ENCODE measurements at places on chromosomes 1 and 21.
A peak's percentile ranks its signal among the peaks of the same experiment; 100 is the strongest.

DNA sequence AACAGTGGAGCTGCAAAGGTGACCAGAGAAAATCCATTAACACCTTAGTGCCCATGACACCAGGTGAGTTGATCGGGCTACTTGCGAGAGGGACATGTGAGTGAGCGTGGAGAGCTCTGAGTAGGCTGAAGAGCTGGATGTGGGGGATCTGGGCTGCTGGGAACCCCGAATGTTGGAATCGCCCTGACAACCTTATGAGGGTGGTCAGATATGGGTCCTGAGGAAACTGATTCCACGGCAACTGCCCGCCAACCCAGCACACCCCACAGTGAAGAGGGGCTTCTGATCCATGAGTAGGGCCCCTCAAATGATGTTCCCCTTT lies 705 bp upstream of the QSOX1 start:
- peak; percentile 67 for DNase-seq
- no peaks in the 10 kb centered on the region for H3K27me3 ChIP-seq
- H3K27ac ChIP-seq = peak overlapping the region; percentile 83

DNA sequence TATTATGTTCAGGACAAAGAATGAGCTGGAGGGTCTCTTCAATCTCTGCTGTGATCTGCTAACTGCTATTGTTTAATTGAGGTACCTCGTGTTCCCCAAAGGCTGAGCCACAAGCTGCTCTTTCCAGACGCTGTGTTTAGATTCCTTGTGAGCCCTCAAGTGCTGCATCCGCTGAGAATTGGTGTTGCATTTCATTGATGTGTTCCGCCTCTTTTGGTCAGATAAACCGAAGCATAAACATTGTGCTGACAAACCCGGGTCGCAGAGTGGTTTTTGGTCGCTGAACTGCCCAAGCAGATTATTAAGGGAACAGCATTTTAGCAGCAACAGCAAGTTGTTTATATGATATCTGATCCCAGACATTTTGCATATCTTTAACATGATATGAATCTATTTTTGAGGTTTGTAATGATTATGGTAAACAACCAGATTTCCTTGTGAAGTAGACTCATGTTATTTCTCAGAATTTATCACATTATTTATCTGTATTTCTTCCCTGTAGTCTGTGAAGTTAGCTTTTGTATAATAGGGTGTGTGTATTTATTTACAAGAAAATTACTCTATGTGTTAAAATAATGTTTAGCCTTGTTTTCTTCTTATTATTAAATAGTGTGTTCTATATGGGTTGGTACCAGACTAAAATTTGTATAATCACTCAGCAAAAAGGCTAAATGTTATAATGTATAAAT lies 217.2 kb upstream of the C1orf105 start:
- H3K36me3 ChIP-seq = no peaks in the 10 kb centered on the region
- H3K27ac ChIP-seq = no peak overlapping the region
- DNase-seq = no peak
- no peak overlapping the region for H3K4me3 ChIP-seq
- H3K27me3 ChIP-seq = no peaks in the 10 kb centered on the region

GRCh38 chr1:60874718-60875117 lies 207.6 kb upstream of the NFIA start:
- no peak for DNase-seq
- no peak overlapping the region for H3K4me3 ChIP-seq
- no peaks in the 10 kb centered on the region for H3K4me1 ChIP-seq

DNA sequence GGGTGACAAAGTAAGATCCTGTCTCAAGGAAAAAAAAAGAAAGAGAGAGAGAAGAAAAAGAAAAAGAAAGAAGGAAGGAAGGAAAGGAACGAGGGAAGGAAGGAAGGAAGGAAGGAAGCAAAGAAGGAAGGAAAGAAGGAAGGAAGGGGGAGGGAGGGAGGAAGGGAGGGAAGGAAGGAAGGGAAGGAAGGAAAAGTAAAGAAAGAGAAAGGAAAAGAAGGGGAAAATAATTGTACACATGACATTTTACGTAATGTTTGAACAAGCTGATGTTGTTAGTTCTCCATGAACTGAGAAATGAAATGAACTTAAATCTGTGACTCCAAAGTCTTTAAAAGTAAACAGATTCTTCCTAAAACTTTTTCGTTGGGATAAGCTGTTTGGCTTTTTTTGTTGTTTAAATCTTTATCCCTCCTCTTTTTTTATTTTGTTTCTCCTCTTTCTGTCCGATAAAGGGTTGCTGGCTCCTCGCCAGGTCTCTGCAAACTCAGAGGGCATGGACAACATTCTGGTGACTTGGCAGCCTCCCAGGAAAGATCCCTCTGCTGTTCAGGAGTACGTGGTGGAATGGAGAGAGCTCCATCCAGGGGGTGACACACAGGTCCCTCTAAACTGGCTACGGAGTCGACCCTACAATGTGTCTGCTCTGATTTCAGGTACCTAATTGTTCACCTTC lies 59.8 kb downstream of the IL12RB2 start:
- H3K4me3 ChIP-seq = no peak overlapping the region
- H3K36me3 ChIP-seq = no peaks in the 10 kb centered on the region
- H3K4me1 ChIP-seq = no peaks in the 10 kb centered on the region

DNA sequence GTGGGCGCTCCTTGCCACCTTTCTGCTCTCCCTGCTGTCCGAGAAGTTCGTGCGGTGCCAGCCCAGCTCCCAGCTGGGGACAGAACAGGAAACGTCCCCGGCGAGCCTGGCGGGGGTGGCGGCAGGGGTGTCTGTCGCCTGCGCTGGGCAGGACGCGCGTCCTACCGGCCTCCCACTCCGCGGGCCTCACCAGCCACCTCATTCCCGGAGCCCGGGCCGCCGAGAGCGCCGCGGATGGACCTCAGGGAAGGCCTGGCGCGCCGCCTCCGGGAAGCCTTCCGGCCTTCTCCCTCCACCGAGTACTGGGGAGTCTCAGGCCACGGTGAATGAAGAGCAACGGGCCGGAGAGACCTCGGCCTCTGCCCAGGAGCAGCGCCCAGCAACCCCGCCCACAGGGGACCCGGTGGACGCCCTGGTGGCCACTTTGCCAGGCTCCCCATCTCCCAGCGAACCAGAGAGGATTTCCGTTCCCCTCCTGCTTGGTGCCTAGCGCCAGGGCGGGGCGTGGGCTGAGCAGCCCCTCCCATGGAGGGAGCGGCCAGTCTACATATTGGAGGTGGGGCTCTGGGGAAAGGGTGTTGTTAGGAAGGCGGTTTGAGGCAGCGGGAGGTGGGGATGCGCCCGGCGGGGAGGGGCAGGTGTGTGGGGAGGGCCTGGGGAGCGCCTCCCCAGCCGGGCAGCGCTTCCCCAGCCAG lies 9.5 kb upstream of the TNFRSF14 start:
- DNase-seq = peak; percentile 94
- peak overlapping the region; percentile 92 for H3K27ac ChIP-seq
- no peaks in the 10 kb centered on the region for H3K36me3 ChIP-seq
- H3K4me3 ChIP-seq = peak overlapping the region; percentile 53
- H3K4me1 ChIP-seq = peaks cover 60% of the 10 kb centered on the region

DNA sequence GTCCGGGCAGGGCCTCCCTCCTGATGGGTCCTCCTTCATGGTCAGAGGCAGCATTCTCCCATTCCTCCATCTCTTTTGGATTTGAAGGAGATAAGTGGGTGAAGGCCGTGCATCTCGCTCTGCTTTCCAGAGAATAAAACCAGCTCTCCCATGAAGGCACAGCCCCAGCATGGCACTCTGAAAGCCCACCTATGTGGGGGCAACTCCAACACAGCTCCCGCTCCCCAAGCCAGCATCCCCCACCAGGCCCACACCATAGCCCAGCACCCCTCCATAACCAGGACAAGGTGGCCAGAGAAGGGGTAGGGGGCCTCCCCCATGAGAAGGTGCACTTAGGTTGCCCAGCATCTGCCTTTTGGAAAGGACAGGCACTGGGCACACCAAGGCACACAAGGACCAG lies 112.2 kb downstream of the PDE9A start:
- DNase-seq = no peak
- peaks cover 16% of the 10 kb centered on the region for H3K36me3 ChIP-seq
- H3K27me3 ChIP-seq = no peaks in the 10 kb centered on the region
- no peak overlapping the region for H3K4me3 ChIP-seq

DNA sequence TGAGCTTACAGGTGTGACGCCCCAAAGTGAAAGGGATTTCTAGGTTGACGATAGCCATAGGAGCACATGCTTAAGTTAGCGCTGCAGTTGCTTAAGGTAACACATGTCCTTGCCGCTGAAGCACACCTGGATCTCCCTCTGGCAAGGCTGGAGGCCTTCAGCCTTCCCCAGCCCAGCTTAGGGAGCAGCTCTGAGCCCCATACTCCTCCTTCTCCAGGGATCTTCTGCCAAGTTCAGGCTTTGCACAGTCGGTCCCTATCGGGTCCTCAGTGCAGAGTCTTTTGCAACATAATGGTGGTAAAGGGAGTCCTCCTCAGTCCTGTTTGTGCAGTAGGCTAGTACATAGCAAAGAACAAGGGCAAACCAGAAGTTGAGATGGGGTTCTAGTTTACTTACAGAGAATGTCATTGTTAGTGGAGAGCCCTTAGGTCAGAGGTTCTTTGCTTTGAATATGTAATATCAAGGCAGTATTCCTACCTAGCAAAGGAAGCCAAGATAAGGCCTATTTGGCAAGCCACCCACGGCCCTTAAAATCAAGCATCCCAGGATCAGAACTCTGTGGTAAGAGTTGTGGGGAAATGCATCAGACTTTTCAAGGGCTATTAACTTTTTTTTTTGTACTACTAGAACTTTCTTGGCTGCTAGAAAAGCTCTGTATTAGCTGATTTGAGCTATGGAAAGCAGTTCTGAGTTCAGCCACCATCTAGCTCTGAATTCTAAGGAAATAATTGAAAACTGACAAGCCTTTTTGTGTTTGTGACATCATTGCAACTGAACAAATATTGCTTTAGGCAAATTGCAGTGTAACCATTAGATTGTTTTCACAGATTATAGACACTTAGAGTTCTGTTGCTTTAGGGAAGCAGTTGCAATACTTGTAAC lies 1.4 kb downstream of the EVA1C start:
- no peak for DNase-seq
- peaks cover 65% of the 10 kb centered on the region for H3K4me1 ChIP-seq
- no peaks in the 10 kb centered on the region for H3K36me3 ChIP-seq
- peak overlapping the region; percentile 99 for H3K27ac ChIP-seq
- H3K27me3 ChIP-seq = no peaks in the 10 kb centered on the region
- peak overlapping the region; percentile 67 for H3K4me3 ChIP-seq

All from vagina (tissue), 2 donors.